Heart left ventricle (tissue), 16 donors: ENCODE measurements at places on chromosomes 11 and 22.

GRCh38 chr11:65595543-65596281 lies at the start of gene KCNK7:
Gene KCNK7, minus strand, starts transcription at chr11:65595800. Its CDS starts 28 bp downstream, at chr11:65595772.
- no peak for DNase-seq

- no peak for DNase-seq
Measured at GRCh38 chr11:130510407-130511006, 62.1 kb downstream of the ADAMTS15 start.

DNA sequence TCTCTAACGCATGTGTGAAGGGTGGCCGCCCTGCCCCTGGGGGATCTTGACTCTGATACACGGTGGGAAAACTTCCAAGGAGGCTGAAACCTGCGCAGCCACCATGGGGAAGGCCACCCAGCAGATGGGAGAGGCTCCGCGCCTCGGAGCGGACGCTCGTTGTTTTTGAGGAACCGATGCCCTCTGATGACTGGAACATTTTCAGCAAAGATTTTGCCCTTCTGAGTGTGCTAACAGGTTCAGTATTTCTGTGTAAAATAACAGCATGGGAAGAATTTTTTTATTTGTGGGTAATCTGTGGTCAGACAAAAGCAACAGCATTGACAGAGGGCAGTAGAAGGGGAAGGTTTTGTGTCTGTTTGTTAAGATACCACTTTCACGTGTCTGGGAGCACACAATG lies 16.7 kb downstream of the MB start:
- DNase-seq = no peak

- DNase-seq = no peak
Measured at GRCh38 chr11:46102843-46103242, 18.4 kb downstream of the PHF21A start.

DNA sequence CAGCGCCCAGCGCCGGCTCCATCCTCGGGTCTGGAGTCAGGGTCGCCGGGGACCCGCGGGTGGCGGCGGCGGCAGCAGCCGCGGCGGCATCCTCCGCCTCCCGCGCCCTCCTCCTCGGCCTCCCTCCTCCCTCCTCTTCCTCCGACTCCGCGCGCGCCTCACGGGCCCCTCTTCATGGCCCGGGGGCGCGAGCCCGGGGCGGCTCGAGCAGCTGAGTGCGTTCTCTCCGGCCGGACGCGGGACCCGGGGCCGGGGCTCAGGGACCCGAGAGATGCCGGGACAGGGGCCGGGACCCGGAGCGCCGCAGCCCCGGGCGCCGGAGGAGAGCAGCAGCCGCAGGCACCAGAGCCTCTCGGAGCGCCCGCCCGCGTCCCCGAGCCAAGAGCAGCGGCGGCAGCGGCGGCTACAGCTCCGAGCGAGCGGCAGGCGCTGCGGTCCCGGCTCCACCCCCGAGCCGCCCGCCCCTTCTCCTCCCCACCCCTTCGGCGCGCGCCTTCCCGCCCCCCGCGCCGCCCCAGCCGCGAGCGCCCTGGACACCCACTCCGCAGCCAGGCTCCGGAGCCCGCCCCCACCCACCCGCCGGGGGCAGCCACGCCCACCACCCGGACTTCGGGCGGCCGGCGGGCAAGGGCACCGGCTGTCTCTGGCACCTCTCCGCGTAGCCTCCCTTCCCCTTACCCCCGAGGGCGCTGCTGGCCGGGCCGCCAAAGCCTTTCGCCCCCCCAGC lies at the start of gene CHST1:
Gene CHST1 (minus strand): TSS at position 417 of the 727 bp plus-strand sequence. CDS start 14,699 bp downstream, outside the sequence.
- peak; percentile 61 for DNase-seq

- no peak for DNase-seq
Measured at GRCh38 chr11:129372609-129373488, 2.8 kb upstream of the BARX2 start.

DNA sequence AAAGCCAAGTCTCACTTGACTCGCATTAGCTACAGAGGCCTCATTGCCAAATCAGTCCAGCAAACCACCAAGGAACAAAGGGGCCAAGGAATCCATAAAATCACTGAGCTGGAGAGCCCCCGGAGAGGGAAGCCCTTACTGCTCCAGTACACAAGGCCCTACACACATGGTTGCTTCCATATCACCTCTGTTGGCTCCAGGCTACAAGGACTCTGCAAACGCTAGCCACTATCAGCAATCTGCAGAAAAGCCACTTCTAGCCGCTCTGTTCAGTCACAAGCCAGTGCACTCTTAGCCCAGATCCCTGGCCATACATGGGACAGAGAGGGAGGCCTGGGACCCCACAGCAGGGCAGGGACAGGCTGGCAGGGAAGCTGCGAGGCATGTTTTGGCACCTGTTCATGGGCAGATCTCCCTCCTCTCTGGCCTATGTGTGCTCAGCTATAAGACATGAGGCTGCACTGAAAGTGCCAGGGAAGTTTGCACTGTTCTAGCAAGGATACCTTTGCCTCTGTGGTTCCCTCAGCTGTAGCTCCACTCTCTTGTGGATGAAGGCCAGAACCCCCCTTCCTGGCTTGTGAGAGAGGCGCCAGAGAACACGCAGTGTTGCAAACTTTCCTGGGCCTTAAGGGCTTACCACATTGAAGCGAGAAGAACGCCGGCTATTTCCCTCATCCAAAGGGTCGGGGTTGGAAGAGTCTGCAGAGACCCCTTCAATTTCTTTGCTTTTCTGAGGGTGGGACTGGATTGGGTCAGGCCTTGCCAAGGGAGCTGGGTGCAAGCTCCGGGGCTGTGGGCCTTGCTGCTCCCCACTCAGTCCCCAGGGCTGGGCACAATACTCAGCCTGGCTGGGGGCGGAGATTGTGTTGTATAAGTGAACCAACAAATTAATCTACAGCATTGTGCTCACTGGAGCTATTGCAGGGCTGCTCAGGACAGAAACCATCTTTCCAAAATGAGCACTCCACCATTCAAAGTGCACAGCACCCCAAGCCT lies 108.7 kb upstream of the PITPNB start:
- peak; percentile 24 for DNase-seq

- no peak for DNase-seq
Measured at GRCh38 chr11:17443926-17444690, 32.5 kb downstream of the ABCC8 start.

DNA sequence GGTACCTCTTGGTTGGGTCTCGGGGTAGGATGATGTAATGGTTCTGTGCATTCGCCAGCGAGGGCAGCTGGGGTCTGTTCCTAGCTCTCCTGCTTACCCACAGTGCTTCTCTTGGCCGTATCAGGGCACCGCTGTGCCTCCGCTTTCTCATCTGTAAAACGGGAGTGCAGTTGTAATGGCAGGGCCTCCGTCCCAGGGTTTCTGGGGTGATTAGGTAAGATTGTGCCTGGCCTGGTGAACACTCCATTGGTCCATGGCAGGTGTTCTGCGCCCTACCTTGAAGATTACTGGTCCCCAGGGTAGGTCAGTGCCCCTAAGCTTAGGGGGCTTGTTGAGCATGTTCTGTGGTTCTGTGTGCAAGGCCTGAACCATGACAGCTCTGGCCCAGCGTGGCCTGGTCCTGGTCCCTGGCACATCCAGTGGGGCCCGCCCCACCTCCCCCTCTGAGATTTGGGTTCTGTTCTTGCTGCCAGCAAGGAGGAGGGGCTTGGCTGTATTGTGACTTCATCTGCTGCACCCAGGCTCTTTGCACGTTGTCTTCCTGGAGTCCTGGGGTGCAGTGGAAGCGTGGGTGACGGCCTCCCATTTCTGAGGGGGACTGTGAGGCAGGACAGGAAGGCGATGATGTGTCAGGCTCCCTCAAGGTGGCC lies 4.9 kb downstream of the MYRF start:
- DNase-seq = no peak

DNA sequence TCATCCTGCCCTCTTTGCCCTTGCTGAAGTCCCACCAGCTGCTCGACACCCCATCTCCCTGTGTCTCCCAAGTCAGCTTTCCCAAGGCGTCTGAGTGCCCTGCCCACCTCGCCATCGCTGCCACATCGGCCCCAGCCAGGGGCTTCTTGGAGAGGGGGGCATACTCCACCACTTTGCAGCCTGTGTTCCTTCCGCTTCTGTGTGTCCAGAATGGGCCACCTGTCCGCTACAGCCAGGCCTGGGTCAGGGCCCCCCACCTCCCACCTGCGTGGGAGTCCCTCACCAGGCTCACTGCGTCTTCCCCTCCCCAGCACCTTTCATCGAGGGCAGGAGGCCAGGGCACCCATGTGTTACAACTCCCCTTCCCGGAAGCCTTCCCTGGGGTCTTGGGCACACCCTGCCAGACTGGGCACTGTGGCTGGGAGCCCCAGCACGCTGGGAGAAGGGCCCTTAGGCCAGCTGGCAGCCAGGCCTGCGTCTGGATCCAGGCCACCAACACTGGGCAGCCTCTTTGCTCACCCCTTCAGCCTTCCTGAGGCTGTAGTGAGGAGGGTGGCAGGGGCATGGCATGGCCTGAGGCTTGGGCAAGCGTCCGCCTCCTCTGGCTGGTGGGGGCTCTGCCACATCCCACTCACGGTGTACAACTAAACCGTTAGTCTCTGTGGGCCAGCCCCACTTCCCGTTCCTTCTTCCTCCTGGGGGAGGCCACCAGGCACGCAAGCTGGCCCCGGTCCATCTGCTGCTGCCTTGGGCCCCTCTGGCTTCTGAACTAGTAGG lies 13.4 kb downstream of the CPT1A start:
- DNase-seq = peak; percentile 69

GRCh38 chr11:132886335-132886734 lies 646.0 kb downstream of the OPCML start:
- DNase-seq = no peak

GRCh38 chr11:58742140-58742539 lies 10.4 kb upstream of the GLYAT start:
- no peak for DNase-seq

DNA sequence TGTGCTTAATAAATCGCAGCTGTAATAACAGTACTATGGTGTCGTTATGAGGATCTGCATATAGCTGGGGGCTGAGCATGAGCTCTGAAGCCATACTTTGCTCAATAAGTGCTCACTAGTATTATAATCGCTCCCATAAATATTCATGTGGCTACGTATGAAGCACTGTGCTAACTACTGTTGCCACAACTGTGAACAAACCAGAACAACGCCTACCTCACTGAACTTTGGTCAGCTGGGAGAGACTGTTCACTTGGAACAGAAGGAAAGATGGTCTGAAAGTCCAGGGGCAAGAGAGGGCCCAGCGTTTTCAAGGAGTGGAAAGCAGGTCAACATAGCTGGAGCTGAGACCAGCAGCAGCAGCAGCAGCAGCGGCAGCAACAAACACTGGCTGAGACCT lies 141.6 kb downstream of the EFCAB6 start:
- no peak for DNase-seq

DNA sequence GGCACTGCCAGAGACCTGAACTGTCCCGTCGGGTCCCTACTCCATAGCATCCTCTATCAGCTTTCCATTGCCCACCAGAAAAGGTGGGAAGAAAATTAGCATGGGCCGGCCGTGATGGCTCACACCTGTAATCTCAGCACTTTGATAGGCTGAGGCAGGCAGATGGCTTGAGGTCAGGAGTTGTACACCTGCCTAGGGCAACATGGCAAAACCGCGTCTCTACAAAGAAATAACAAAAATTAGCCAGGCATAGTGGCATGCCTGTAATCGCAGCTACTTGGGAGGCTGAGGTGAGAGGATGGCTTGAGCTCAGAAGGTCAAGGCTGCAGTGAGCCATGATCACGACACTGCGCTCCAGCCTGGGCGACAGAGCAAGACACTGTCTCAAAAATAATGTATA lies 3.5 kb downstream of the SLC25A18 start:
- no peak for DNase-seq

- no peak for DNase-seq
Measured at GRCh38 chr11:117375960-117376359, 48.3 kb downstream of the CEP164 start.

DNA sequence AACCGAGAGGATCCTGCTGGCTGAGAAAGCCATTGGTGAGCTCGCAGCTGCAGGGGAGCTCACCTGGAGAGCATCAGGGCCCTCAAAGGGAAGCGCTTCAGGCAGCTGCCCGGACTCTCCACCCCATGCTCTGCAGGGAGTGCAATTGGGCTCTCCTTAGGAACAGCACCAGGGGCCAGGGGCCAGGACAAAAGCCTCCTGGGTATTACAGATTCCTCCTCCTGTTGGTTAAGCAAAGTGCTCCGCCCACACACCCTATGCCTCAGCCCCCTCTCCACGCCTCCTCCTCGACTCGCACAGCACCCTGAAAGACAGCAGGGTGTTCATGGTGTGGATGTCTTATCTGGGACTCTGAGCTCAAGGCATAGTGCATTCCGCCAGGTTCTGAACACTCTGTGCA lies 139.9 kb downstream of the SHANK2 start:
- DNase-seq = no peak

- no peak for DNase-seq
Measured at GRCh38 chr22:47196881-47197772, 434.7 kb downstream of the TBC1D22A start.

DNA sequence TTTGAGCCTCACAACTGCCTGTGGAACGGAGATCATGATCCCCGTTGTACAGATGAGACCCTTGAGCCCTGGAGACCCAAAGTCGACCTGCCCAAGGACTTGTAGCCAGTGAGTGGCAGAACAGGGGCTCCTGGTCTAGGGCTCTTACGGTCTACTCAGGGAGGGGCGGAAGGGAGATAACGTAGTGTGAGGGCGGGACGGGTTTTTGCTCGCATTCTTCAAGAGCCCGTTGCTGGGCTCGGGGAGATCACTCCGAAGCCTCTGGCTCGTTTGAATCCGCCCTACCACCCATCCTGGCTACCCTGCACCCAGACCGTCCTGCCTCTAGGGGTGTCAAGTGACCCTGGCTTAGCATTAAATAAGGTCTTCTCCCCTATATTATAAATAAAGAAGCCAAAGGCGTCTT lies 639 bp downstream of the CRY2 start:
- peak; percentile 63 for DNase-seq

- DNase-seq = peak; percentile 69
Measured at GRCh38 chr11:85682330-85683305, 3.4 kb downstream of the CCDC89 start.

GRCh38 chr11:79963856-79964645 lies 523.2 kb upstream of the TENM4 start:
- DNase-seq = no peak

DNA sequence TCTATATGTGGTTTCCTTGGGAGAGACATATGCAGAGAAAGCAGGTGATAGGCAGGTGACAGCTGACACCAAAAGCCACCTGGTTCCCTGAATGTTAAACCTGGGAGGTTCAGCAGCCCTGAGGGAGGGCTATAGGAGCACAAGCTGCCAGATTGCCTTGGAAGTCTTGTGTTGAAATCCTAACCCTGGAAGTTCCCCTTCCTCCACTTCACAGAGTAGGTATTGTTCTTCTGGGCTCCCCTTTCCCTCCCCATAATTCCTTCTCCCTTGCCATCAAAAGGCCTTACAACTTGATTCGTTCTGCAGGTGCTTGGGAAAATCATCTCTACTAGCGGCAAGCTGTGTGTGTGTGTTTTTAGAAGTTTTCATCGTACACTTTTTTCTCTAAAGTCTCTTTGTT lies 5.4 kb downstream of the LDLRAD3 start:
- no peak for DNase-seq
